ENCODE measurements at places on chromosomes 5 and 9. TPM values are rescaled to one million over a fixed set of nuclear protein-coding genes. Genes with fewer than 3 reads are reported as not detected.

Gene NR5A1
- total RNA-seq = not detected

Gene SLCO6A1
- total RNA-seq = not detected

Gene NIPAL4
- not detected for total RNA-seq

Gene TMEFF1
- total RNA-seq = 1.3 TPM

Gene EIF4E1B
- not detected for total RNA-seq

Gene ECM2
- 0.50 TPM for total RNA-seq

Gene ZFP2
- 0.67 TPM for total RNA-seq

Gene PRKAA1
- total RNA-seq = 38.5 TPM

Gene OR1J2
- not detected for total RNA-seq

Gene MED7
- total RNA-seq = 8.6 TPM

Gene GFRA3
- total RNA-seq = not detected

Gene CNTFR
- total RNA-seq = not detected

Gene FGF18
- not detected for total RNA-seq

Gene SLC6A3
- total RNA-seq = not detected

Gene PCAT7
- total RNA-seq = not detected

Gene FGD3
- not detected for total RNA-seq

Gene MYOT
- total RNA-seq = not detected

Gene CYLC2
- not detected for total RNA-seq

Gene TXNDC8
- total RNA-seq = not detected

Gene NSG2
- total RNA-seq = not detected

Gene SPINK4
- not detected for total RNA-seq

Gene CD14
- 0.17 TPM for total RNA-seq

Gene ANKRD20A1
- not detected for total RNA-seq

Gene PCDHB2
- total RNA-seq = 0.45 TPM

Gene PFN3
- total RNA-seq = not detected

Gene SHOC1
- total RNA-seq = under 0.01 TPM

Gene SLC6A7
- total RNA-seq = not detected

Gene IRX4
- total RNA-seq = not detected

Gene SLC4A9
- not detected for total RNA-seq

Gene IFNA7
- not detected for total RNA-seq

Gene QRFP
- total RNA-seq = not detected

Gene CDX1
- total RNA-seq = not detected

Gene ARRDC3
- total RNA-seq = 31.5 TPM

Gene VCAN
- 84.9 TPM for total RNA-seq

Gene CNOT8
- total RNA-seq = 56.5 TPM

Gene PTPN3
- 1.6 TPM for total RNA-seq

Gene GMCL2
- not detected for total RNA-seq

Gene PGM5
- 0.34 TPM for total RNA-seq

Gene GTF3C4
- total RNA-seq = 8.6 TPM
